NCI-H1105 (cell line): ENCODE measurements at places on chromosomes 16 and 17.

DNA sequence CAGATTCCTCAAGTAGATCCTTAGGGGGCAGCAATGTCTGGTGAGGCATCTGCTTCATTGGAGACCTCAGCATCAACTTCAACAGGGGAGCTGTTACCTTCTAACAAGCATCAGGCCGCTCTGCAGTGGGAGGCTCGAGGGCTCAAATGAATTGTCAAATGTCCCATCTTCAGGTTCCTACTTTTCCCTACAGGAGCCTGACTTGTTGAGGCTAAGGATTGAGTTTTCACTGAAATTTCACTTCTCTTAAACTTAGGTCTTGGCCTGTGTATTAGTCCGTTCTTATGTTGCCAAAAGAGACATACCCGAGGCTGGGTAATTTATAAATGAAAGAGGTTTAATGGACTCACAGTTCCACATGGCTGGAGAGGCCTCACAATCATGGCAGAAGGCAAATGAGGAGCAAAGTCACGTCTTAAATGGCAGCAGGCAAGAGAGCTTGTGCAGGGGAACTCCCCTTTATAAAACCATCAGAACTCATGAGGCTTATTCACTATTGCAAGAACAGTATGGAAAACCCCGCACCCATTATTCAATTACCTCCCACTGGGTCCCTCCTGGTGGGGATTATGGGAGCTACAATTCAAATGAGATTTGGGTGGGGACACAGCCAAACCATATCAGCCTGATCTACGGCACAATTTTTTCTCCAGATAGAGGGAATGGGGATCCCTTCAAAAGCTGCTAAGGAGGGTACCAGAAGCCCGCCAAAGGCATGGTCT is 5.1 kb upstream of the CD300LD start:
- DNase-seq, result no peak

GRCh38 chr17:27089929-27090247 is 204.0 kb upstream of the WSB1 start:
- DNase-seq, result no peak

DNA sequence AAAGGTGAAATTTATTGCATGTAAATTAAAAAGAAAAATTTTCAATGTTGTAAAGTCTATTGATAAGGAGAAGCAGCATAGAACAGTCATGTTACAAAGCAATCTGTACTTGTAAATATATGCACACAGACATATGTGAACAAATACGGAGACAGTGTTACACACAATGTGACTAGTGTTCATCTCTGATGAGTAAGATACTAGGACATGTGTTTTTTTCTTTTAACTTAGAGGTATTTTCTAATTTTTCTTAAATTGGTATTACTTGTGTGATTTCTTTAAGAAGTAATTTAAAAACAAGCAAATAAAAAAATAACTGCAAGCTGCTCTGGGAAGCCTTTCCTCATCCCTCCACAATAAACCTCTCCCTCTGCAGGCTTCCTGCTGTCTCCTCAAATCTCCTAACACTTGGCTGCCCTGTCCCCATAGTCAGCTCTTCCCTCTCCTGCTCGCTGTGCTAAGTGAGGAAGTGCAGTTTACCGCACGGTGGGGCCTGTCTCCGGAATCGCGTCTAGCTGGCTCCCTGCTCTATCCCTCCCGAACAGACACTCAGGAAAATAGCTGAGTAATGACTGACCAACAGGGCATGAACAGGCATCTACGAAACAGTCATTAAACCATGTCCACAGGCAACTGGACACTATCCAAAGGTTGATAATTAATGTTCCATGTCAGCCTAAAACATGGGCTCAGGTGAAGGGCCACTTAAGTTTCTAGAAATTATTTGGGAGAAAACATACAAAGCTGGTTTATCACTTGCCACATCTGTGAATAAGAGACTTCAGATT is 35.9 kb downstream of the CMTM4 start:
- peak; percentile 19 for DNase-seq

DNA sequence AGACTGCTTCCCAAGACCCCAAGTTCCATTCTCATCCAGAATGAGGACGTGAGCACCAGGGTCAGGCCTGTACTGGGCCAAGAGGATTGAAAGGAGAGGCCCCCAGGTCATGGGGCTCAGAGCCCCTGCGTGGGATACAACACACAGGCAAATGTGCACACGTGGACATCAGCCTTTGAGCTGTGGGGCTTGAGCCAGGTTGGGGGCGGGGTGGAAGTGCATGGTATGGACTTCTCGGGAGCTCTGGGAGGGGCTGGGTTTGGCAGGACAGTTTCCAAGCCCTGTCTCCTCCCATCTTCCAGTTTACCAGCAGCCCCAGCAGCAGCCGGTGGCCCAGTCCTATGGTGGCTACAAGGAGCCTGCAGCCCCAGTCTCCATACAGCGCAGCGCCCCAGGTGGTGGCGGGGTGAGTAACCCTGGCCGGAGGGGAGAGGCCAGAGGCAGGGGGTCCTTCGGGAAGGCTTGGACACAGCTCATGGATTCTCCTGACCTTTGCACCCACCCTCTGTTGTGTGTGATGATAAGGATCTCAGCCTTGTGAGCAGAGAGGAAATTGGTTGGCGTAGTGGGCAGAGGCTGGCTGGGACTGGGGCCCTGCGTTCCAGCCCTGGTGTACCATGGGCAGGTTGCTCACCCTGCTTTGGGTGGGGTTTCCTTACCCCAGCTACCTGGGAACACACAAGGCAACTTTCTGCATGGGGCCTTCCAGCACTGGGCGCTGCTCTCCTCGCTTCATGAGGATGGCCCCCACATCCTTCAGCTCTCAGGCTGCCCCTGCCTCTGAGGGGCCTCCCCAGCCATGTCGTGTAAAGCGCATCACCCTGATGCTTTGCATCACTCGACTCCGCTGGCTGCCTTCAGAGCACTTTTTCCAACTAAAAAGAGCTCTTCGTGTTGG is 10.4 kb upstream of the LASP1NB start:
- DNase-seq, result no peak

- DNase-seq, result no peak
Measured at GRCh38 chr17:51797150-51797549, 361.4 kb downstream of the CA10 start.

DNA sequence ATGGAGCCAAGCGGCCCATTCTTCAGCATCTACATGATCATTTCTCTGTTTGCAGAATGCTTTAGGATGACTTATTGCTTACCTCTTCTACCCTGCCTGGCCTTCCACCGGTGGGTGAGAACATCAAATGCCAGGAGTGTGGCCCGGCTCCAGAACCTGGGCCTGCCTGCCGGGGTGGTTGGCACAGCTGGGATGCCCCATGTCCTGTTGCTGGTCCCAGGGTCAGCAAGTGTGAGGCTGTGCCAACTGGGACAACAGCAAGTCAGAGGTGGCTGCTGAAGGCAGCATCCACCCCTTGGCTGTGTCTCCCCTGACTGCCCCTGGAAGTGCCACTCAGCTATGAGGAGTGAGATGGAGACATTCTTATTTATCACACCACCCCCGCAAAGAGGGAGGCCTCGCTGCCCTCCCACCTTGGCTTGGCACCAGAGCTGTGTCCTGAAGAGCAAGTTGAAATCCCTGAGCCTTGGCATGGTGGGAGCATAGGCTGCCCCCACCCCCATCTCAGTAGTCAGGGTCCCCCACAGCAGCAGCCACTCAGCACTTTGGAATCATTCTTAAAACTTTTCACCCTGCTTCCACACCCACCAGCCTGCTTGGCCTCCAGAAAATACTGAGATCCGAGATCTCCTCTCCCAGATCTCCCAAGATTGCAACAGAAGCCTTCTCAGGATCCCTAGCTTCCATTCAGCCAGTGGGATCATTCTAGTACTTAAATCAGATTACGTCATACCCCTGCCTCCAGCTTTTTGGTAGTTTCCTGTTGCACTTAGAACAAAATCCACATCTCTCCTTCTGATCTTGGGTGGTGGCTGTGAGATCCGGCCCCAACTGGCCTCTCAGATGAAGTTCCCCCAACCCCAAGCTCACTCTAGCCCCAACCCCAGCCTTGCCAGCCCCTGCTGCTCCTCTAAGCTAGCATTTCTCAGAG is 127.5 kb downstream of the SOCS1 start:
- DNase-seq, result no peak

- DNase-seq, result no peak
Measured at GRCh38 chr16:21268236-21268635, 9.9 kb downstream of the CRYM start.

DNA sequence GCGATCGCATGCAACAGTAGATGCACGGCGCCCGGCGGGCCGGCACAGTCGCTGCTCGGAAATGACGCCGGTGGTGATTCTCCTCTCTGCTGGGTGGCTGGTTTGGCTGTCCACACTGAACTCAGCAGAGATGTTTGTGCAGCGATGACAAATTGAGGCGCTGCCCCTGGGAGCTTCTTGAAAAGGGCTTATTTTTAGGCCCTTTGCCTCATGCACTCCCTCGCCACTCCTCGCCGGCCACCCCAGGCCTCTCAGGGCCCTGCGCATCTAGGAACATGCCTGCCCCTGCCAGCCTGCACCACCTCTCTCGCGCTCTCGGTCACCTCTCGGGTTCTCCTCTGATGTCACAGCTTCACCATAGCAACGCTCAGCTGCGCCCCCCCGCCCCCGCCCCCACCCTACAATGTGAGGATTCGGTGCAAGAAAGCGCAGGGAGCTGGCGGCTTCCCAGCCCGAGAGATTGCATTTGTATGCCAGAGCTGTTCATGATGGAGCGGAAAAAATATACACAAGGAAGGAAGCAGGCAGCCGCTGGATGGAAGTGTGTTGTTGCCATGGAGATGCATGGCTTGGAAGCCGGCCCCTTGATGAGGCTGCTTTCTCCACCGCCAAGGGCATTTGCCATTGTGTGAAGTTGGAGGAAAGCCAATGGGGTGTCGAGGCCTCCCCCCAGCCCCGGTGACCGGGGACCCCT is 81.3 kb upstream of the PLCG2 start:
- DNase-seq, result no peak

DNA sequence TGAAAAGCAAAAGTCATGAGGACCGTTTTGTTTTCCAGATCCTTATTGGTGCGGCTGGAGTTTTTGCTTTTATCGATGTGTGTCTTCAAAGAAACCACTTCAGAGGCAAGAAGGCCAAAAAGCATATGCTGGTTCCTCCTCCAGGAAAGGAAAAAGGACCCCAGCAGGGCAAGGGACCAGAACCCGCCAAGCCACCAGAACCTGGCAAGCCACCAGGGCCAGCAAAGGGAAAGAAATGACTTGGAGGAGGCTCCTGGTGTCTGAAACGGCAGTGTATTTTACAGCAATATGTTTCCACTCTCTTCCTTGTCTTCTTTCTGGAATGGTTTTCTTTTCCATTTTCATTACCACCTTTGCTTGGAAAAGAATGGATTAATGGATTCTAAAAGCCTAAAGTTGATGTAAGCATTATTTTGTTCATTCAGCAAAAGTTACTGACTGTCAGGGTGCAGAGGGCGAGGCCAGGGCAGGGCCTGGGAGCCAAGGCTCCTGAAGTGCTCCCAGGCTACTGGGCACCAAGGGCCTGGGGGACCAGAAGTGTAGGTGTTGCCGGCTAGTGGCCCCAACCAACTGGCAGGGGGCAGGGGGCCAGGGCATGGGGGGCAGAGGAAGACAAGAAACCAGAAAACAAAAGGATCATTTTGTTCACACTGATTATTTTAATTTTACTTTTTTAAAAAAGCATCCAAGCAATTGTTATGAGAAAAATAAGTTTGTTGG is 8.8 kb downstream of the CMTM2 start:
- DNase-seq, result no peak

DNA sequence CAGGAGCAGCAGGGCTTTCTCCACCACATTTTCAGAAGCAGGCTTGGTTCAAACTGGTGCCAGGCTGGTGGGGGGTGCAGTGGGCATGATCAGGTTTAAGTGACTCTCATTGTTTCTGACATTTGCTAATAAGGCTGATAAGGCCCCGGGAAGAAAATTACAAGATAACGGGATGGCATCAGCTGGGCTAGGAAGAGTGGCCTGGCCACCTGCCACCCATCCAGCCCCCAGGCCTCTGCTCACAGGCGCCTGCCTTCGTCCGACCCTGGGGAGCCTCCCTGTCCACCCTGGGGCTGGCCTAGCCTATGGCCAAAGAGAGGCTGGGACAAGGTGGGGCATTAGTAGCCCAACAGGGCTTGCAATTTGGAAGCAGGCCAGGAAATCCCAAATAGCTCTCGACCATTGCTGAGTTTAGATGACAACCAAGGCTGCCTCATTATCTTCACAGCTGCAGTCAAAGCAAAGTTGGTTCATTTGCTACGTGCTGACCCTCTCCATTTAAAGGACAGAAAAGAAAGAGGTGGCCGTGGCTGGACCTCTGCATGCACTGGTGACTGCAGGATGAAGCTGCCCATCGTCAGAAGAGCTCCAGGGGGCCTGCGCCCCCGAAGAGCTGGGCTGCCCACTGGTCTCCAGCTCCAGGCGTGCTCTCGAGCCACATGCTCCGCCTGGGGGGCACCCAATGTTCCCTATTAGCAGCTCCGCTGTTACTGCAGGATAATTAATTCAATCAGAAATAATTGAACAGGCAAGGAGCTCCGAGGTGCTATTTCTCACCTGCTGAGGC is 44.9 kb downstream of the PEMT start:
- DNase-seq, result no peak

DNA sequence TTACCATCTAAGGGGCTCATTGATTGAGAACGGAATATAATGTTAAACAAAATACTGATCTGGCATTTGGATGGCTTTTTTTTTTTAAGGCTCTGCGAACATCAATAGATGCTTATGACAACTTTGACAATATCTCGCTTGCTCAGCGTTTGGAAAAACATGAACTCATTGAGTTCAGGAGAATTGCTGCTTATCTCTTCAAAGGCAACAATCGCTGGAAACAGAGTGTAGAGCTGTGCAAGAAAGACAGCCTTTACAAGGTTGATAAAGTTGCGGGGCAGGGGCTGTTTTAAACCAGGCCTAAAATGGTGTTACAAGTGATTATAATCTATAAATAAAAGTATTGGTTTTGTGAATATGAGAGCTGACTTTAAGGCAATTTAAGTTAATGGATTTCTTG is 22.3 kb downstream of the PTRH2 start:
- DNase-seq, result no peak

DNA sequence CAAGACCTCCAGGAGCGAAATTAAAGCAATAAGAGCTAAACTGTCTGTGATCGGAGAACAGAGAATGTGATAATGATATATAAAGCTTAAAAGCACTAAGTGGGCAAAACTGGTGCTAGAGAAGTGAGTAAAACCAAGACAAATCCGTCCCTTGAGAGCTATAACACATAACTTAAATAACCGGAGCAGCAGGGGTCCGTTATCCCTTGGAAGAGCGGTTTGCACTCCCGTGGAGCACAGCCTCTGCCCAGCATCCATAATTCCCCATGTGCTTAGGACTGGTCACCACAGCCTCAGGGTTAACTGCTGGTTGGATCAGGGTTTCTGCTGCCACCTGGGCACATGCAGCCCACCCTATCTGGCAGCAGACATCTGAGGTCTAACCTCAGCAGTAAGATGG is 489.0 kb downstream of the NPIPA7 start:
- no peak for DNase-seq

DNA sequence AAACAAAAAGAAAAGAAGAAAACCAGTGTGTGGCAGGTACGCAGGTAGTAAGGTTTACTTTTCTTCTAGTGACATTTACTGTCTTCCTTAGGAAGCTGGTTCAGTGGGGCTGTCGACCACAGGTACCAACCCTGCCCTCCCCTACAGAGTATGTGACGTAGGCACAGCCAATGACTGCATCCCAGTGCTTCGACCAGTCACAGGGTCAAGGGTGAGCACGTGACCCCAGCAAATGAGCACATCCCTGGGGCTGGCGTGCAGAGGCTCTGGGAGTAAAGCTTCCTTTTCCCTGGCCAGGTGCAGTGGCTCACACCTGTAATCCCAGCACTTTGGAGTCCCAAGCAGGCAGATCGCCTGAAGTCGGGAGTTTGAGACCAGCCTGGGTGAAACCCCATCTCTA is 38.9 kb upstream of the PLCG2 start:
- no peak for DNase-seq

- no peak for DNase-seq
Measured at GRCh38 chr17:35083071-35083470, 19.6 kb upstream of the RFFL start.

- DNase-seq, result no peak
Measured at GRCh38 chr17:18380471-18381157, 3.0 kb downstream of the EVPLL start.
